ENCODE measurements at places on chromosomes 16 and 17.
A peak's percentile ranks its signal among the peaks of the same experiment; 100 is the strongest.

GRCh38 chr17:41145261-41145660 lies 4.4 kb downstream of the KRTAP4-5 start:
- no peak for DNase-seq

GRCh38 chr16:70444249-70445063 lies 5.6 kb upstream of the ST3GAL2 start:
- no peak for DNase-seq

DNA sequence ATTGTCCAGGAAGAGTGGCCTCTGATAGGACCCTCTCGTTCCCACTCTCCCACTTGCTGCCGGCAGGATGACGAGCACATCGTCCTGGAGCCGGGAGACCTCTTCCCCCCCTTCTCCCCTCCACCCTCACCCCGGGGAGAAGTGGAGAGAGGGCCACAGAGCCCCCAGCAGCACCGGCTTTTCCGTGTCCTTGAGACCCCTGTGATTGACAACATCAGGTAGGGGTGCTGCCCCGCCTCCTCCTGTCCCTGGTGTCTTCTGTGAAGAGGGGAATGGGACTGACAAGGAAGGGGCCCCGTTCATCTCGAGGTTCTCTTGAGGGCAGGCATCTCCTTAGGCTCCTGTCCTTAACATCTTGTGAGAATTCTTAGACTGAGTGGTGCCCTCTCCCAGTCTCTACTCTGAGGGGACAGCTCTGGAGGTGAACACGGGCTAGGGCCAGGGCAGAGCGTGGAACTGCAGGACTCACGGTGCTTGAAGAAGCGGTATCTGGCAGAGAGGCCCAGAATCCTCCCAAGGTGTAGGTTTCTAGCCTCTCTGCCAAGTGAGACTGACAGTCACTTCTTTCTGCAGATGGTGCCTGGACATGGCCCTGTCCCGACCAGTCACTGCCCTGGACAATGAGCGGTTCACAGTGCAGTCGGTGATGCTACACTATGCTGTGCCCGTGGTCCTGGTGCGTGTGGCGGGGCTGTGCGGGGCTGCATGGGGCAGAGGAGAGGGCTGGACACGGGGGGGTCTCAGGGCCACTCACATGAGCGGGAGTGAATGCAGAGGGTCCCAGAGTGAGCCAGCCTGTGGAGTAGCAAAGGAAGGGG lies 26.4 kb downstream of the CASKIN2 start:
- DNase-seq: no peak

- DNase-seq: no peak
Observed at GRCh38 chr17:14310101-14310500, 9.2 kb downstream of the HS3ST3B1 start.

DNA sequence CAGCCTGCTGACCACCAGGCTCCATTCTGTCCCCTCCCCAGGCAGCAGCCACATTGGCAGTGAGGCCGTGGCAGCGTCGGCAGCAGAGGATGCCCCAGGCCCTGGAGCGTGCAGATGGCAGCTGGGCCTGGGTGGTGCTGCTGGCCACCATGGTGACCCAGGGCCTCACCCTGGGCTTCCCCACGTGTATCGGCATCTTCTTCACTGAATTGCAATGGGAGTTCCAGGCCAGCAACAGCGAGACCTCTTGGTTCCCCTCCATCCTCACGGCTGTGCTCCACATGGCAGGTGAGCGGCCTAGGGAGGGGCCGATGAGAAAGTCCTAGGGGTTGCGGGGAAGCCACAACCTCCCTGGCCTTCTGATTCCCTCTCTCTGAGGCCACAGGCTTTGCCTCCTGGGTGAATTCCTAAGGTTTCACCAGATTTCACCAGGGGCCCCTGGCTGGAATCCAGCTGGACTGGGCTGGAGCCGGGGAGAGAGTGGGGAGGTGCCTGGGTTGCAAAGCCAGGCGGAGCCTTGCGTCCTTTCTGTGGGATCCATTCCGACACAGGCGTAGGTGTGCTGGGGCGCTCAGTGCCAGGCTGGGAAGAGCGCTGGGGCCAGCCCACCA lies 5.9 kb downstream of the SLC16A5 start:
- no peak for DNase-seq

DNA sequence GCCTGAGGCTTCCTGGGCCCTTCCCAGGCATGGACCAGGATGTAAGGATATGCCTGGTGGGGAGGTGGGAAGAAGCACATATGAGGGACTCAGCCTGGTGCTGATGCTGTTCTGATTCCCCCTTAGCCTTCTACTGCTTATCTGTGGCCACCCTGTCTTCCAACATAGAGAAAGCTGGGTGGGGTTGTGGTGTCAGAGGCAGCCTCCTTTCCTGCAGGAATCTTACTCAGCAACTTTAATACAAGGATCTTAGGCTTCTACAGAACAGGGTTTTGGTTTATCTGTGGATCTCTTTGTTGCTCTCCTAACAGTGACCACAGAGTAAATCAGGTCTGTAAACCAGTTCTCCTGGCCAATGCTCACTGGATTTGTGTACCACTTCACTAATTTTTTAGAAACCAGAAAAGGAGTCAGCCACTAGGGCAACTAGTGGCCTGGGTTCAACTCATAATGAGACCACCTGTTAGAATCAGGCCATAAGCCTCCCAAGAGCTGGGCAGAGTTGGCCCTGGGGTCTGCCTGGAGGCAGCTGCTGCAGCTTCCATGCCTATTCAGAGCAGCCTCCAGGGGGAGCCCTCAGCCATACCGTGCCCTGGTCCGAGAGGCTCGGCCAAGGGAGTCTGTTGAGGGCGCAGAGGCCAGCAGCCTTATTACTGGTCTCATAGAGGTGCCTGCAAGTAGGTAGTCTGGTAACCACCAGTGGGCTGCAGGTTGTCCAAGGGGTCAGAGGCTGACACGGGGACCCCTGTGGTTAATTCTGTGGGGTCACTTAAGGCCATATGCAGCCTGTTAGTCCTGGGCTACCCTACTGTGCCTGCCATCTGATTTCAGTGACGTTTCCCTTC lies 7.1 kb downstream of the HAS3 start:
- DNase-seq: peak; percentile 23

GRCh38 chr16:4328046-4328781 lies 12.3 kb downstream of the GLIS2 start:
- peak; percentile 40 for DNase-seq

- no peak for DNase-seq
Observed at GRCh38 chr17:9356488-9356911, 219.1 kb downstream of the STX8 start.

DNA sequence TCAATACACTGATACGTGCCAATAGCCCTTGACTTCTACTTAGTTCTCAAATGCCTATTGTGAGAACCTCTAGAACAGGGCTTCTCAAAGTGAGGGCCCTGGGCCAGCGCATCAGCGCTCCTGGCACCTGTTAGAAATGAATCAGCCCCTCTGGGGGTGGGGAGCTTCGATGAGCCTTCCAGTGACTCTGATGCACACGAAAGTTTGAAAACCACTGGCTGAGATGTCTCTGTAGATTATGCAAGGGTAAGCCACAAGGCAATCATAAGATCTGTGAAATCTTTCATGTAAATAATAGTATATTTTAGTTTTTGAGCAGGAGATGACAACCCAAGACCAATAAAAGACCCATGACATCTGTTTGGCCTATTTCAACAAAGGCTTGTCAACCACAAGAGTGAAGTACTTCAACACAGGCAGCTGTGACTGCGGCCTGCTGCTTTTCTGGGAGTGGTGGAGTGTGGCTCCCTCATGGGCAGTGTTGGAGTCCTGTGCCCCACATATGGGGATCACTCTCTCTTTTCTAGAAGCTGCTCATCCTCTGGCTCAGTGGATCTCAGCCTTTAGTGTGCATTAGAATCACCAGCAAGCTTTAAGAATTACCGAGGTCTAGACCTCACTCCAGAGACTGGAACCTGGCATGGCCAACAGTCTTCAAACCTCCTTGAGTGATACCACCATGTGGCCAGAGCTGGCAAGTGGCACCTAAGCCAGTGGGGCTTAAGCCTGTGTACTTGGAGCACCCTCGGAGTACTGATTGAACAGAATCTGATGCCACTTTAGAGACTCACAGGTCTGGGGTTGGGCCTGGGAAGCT lies 5.8 kb downstream of the MTHFSD start:
- DNase-seq: no peak

Data from effector memory CD8-positive, alpha-beta T cell (primary cell).